Foreskin melanocyte (primary cell): ENCODE measurements at places on chromosomes 6 and 20.

DNA sequence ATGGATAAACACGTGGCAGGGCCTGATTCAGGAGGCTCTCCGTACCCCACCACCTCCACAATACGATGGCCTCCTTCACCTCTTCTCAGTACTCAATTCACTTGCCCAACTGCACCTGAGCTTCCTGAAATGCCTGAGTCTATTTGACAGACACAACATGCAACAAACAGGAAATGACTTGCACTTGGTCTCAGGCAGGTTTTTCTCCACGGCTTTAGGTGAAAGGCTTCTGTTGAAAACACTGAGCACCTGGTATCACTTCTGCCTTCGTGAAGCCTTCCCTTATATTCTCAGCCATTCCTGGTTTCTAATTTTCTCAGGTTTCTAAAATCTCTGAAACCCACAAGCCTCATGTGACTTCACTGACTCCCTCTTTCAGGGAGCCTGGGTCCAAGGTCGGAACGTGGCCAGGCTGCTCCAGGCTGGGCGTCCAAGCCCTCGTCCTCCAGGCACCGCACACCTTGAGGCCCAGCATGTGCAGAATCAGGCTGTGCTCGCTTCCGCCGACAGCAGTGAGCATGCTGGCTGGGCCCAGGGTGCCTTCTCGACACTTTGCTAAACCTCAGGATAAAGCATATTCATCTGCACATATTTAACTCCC, 34.7 kb downstream of the TAF4 start:
- DNase-seq, result no peak

GRCh38 chr20:34420146-34420545, 57.1 kb downstream of the ITCH start:
- peak; percentile 35 for DNase-seq

DNA sequence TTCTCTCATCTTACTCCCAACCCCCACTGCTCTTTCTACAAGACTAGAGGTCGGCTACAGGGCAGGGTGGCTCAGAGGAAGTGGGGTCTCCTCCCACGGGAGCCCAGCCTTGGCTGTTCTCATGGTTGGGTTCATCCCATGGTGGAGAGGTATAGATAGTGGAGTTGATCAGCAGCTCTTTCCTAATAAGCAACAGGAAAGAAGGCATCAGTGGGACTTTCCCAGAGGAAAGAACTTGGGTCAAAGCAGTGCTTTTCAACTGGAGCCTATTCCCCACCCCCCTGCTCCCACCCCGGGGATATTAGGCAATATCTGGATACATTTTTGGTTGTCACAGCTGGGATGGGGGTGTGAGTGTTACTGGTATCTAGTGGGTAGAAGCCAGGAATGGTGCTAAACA, 200.9 kb downstream of the NFATC2 start:
- no peak for DNase-seq

GRCh38 chr20:35883778-35884540, 70.3 kb downstream of the SCAND1 start:
- peak; percentile 67 for DNase-seq

- no peak for DNase-seq
These were observed 542.3 kb upstream of the JARID2 start for GRCh38 chr6:14703586-14703985.
